Osteoblast (primary cell): ENCODE measurements at places on chromosomes 3 and 15. TPM values are rescaled to one million over a fixed set of nuclear protein-coding genes. Genes with fewer than 3 reads are reported as not detected.
A peak's percentile ranks its signal among the peaks of the same experiment; 100 is the strongest.

The GASK1A gene
- 0.72 and 0.88 TPM in 2 replicates for total RNA-seq

The SPCS1 gene
- 60.1 and 67.0 TPM in 2 replicates for total RNA-seq

- H3K36me3 ChIP-seq, result peaks cover 63% of the 10 kb centered on the region
- H3K27ac ChIP-seq, result no peak overlapping the region
- H3K4me1 ChIP-seq, result peaks cover 11% of the 10 kb centered on the region
- no peaks in the 10 kb centered on the region for H3K27me3 ChIP-seq
- H3K4me3 ChIP-seq, result no peak overlapping the region
Measured at GRCh38 chr3:179599531-179599930, 4.9 kb downstream of the MRPL47 start.

DNA sequence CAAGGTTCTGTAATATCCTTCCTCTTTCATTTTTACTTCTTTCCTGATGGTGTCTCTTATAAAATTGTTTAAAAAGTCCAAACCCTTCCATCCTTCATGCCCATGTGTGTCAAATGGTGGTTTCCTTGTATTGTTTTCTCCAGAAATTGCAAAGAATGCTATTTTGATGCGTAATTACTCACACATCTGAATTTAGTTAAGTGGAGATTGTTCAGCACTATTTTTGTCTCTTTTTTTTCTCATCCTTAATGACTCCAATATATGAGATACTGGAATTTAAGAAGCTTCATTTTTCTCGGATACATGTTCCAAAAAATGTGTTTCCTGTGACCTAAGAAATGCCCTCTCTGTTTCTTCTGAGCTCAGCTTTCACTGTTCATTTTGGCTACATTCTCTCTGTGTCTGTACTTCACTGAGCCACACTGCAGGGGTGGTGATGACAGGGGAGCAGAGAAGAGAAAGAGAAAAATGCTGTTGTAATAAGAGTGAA lies 799.8 kb downstream of the DIPK2A start:
- no peaks in the 10 kb centered on the region for H3K4me1 ChIP-seq
- no peak overlapping the region for H3K4me3 ChIP-seq
- no peaks in the 10 kb centered on the region for H3K27me3 ChIP-seq
- DNase-seq, result no peak
- H3K36me3 ChIP-seq, result no peaks in the 10 kb centered on the region

DNA sequence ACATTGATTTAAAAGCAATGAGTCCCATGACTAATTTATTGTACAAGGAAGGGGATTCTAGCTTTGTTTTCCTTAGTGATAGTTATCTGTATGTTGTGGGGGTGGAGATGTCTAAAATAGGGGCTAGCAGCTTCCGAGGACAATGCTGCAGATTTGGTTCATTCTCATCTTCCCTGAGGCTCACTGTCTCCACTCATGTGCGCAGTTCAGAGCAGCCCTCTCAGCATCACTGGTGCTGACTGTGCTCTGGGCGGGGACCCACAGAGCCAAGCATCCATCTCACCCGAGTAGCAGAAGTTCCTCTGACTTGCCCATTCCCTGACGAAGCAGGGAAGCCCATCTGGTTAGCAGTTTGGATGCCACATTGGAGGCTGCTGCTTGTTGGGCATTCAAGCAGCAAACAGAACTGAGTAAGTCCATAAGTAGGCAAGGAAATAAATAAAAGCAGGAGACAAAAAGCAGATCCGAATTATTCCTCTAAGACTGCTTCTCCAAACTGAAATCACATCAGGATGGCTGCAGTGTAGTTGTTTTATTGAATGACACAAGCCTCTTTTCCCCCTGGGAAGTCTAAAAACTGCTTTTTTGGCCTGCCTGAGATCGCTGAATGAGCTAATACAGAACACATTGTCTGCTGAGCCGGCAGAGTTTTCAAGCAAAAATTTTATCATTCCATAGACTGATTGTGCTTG lies 27.5 kb downstream of the RARB start:
- H3K27me3 ChIP-seq, result no peaks in the 10 kb centered on the region
- H3K27ac ChIP-seq, result peak overlapping the region; percentile 75
- peak; percentile 74 for DNase-seq
- H3K4me1 ChIP-seq, result peaks cover 50% of the 10 kb centered on the region

DNA sequence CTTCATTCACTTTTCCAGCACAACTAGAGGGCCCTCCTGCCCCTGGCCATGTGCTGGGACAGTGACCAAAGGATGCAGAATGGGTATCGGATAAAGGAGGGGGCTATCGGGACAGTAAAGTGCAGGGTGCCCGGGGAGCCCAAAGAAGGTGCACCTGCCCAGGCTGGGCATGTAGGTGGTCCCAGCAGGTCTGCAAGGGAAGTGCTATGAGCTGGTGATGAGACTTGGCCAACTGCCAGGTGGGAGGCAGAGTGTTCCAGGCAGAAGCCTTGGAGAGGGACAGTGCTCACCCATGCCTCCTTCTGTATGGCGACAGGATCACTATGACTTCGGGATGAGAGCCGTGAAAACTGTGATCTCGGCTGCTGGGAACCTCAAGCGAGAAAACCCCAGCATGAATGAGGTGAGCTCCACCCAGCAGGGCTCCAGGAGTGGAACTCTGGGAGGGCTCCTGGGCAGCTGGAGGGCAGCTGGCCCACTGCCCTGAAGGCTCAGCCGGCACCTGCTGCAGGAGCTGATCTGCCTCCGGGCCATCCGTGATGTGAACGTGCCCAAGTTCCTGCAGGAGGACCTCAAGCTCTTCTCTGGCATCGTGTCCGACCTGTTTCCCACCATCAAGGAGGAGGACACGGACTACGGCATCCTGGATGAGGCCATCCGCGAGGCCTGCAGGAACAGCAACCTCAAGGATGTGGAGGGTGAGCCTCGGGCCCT lies 48.4 kb downstream of the DNAH1 start:
- DNase-seq, result no peak
- H3K4me3 ChIP-seq, result no peak overlapping the region
- H3K36me3 ChIP-seq, result no peaks in the 10 kb centered on the region
- no peaks in the 10 kb centered on the region for H3K27me3 ChIP-seq

- H3K27me3 ChIP-seq, result no peaks in the 10 kb centered on the region
- DNase-seq, result peak; percentile 30
- H3K4me3 ChIP-seq, result no peak overlapping the region
- H3K4me1 ChIP-seq, result no peaks in the 10 kb centered on the region
- H3K36me3 ChIP-seq, result no peaks in the 10 kb centered on the region
Measured at GRCh38 chr3:22373182-22373581, 622.2 kb upstream of the ZNF385D start.

DNA sequence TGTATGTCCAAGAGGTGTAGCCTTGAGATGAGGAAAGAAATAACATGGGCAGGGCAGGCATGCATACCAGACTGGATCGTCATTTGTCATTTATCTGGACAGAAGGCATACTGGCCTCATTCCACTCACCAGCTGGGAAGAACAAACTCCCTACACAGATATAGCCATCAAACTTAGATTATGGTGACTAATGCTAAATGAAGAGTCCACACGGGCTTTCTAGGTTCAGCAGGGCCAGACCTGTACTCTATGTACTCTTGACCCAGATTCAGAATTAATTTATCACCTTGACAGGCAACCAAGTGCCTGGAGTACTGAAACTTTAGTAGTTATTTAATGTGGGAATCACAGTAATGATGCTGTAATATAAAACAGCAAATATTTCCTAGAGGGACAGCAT lies 164.3 kb upstream of the IL12A start:
- H3K36me3 ChIP-seq, result peaks cover 3% of the 10 kb centered on the region
- DNase-seq, result peak; percentile 91
- H3K4me3 ChIP-seq, result no peak overlapping the region
- peak overlapping the region; percentile 9 for H3K27ac ChIP-seq
- H3K4me1 ChIP-seq, result peaks cover 35% of the 10 kb centered on the region

The CPNE9 gene
- not detected in 2 replicates for total RNA-seq

GRCh38 chr3:147377412-147378367 lies 28.7 kb downstream of the ZIC4 start:
- peaks cover 94% of the 10 kb centered on the region for H3K27me3 ChIP-seq
- H3K36me3 ChIP-seq, result no peaks in the 10 kb centered on the region
- no peak overlapping the region for H3K4me3 ChIP-seq
- H3K27ac ChIP-seq, result no peak overlapping the region
- no peaks in the 10 kb centered on the region for H3K4me1 ChIP-seq
- no peak for DNase-seq

The SNX22 gene
- under 0.01 and 0.29 TPM in 2 replicates for total RNA-seq

DNA sequence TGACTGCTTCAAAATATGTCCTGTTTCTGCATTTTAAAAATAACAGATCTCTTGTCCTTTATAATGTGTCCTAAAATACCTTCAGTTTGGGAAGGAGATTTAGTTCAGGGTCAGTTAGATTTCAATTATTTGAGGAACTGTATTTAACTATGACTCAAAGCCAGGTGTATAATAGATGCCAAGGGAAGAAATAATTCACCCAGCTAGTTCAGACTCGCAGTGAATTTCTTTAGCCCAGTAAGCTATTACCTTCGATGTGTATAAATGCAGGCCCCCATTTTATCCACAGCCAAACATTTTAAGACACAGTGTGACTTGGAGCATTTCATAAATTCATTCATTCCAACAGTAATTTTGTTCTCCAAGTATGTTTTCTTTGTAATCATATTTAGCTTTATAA lies 458.0 kb downstream of the ZNF385D start:
- H3K4me3 ChIP-seq, result no peak overlapping the region
- no peaks in the 10 kb centered on the region for H3K4me1 ChIP-seq
- no peak for DNase-seq
- no peaks in the 10 kb centered on the region for H3K27me3 ChIP-seq
- H3K27ac ChIP-seq, result no peak overlapping the region
- no peaks in the 10 kb centered on the region for H3K36me3 ChIP-seq

DNA sequence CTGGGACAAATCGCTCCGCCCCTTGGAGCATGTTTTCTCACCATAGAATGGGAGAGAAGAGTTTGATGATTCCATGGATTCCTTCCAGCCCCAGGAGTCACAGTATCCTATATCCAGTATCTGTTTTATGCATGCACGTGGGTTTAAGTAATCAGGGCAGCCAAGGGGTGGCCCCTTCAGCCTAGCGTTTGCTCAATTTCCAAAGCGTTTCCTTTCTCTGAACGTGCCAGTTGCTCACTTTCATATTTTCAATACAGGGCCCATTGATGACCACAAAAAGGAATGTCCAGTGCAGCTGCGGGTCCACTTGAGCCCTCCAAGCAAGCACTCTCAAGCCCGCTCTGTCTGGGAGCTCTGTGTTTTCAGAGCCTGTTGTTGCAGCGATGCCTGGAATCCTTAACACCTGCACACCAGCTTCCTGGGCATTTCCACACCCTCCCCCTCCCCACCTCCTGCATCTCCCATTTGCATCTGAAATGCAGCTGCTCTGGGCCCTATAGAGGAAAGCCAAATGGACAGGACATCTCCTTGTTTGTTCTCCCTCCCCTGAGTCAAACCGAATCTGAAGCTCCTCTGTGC lies 164.3 kb upstream of the LPP start:
- peaks cover 25% of the 10 kb centered on the region for H3K4me1 ChIP-seq
- H3K4me3 ChIP-seq, result no peak overlapping the region
- no peak for DNase-seq
- H3K36me3 ChIP-seq, result no peaks in the 10 kb centered on the region

DNA sequence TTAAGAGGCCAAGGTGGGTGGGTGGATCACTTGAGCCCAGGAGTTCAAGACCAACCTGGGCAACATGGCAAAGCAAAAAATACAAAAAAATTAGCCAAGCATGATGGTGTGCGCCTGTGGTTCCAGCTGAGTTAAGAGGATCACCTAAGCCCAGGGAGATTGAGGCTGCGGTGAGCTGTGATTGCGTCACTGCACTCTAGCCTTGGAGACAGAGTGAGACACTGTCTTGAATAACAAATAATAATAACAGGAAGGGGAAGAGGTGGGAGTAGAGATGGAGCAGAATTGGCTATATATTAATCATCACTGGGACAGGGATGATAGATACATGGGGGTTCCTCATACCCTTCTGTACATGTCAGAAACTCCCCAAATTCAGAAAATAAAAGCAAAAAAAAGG lies 23.8 kb upstream of the NMB start:
- peaks cover 49% of the 10 kb centered on the region for H3K36me3 ChIP-seq
- DNase-seq, result no peak
- no peaks in the 10 kb centered on the region for H3K27me3 ChIP-seq

DNA sequence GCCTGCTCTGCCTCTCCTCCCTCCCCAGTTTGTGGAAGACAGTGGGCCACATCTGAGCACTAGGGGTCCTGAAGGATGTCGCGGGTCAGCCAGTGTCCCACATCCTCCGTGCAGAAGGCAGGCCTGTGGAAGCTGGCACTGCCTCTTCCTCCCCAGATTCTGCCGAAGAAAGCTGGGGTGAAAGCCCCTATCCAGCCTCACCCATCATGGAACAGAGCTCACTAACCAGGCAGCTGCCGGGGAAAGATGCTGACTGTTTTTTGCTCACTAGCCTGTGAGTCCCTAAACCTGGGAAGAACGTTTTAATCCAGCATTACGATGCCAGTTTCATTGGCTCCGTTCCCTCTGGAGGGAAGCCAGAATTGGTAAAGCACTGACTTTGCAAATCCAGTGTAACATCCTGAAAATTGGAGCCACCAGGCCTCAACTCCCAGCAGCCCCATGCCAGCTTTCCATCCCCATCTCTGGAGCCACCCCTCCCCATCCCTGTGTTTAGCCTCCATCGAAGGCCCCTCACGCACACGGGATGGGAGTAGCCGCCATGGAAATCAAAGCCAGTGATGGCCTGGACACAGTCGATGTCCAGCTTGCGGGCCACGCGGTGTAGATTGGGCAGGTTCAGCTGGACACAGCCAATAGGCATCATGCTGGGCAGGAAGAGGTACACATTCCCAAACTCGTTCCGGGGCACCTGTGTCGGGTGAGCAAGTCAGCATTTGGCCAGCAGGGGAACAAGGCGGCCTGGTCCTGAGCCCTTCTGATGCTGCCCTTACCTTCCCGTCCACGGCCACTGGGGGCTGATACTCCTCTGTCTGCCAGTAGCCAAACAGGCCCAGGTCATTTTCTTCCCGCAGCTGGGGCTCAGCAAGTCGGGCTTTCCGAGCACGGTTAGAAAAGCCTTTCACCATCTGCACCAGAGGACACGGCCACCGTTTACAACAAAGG lies 23.5 kb downstream of the TMEM43 start:
- H3K27me3 ChIP-seq, result no peaks in the 10 kb centered on the region
- no peak overlapping the region for H3K4me3 ChIP-seq
- H3K27ac ChIP-seq, result no peak overlapping the region
- H3K4me1 ChIP-seq, result peaks cover 24% of the 10 kb centered on the region

DNA sequence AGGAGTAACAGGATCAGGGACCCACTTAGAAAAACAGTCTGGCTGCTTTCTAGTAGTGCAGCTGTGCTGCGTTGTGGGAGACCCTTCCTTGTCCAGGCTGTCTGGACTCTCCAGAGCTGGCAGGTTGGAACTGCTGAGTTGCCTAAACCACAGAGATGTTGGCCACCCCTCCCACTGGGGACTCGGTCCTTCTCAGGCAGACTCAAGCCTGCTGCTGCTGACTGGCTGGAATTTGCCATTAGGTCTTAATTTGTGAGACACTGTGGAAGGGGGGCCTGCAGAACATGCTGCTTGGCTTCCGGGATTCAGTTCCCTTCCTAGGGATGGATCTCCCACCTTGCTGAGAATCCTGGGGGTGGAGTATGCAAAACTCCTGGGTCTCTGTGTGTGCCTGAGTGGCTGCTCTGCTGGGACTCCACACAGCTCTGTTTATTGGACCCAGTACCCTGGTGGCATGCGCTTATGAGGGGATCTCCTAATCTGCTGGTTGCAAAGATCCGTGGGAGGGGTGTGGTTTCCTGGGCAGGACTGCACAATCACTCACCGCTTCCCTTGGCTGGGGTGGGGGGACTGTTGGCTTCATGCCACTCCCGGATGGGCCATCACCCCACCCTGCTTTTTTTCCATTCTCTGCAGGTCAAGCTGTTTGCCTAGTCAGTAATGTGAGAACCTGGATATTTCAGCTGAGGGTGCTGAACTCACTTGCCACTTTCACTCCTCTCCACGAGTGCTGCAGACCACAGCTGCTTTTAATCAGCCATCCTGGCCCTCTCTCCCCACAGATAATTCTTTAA lies 150.5 kb downstream of the CFAP20DC start:
- no peaks in the 10 kb centered on the region for H3K4me1 ChIP-seq
- no peaks in the 10 kb centered on the region for H3K27me3 ChIP-seq

- no peaks in the 10 kb centered on the region for H3K36me3 ChIP-seq
- H3K27me3 ChIP-seq, result no peaks in the 10 kb centered on the region
- DNase-seq, result peak; percentile 49
- H3K4me1 ChIP-seq, result peaks cover 6% of the 10 kb centered on the region
Measured at GRCh38 chr15:100784493-100785180, 95.0 kb upstream of the ALDH1A3 start.

The SLC6A1 gene
- total RNA-seq, result not detected in 2 replicates
